ENCODE measurements at places on chromosomes 16 and 17. TPM values are rescaled to one million over a fixed set of nuclear protein-coding genes. Genes with fewer than 3 reads are reported as not detected.

- DNase-seq = no peak
- no peak overlapping the region for H3K4me3 ChIP-seq
- H3K36me3 ChIP-seq = peaks cover under 1% of the 10 kb centered on the region
- no peaks in the 10 kb centered on the region for H3K27me3 ChIP-seq
- no peak overlapping the region for H3K27ac ChIP-seq
Observed at GRCh38 chr17:60901806-60902205, 224.2 kb downstream of the BCAS3 start.

GRCh38 chr17:80047176-80047575 lies 10.7 kb downstream of the CCDC40 start:
- H3K4me3 ChIP-seq = no peak overlapping the region
- H3K4me1 ChIP-seq = no peaks in the 10 kb centered on the region
- no peaks in the 10 kb centered on the region for H3K27me3 ChIP-seq

- H3K4me1 ChIP-seq = peaks cover 21% of the 10 kb centered on the region
- H3K27me3 ChIP-seq = no peaks in the 10 kb centered on the region
- no peak overlapping the region for H3K4me3 ChIP-seq
Observed at GRCh38 chr17:14156689-14157088, 80.0 kb downstream of the CDRT15 start.

DNA sequence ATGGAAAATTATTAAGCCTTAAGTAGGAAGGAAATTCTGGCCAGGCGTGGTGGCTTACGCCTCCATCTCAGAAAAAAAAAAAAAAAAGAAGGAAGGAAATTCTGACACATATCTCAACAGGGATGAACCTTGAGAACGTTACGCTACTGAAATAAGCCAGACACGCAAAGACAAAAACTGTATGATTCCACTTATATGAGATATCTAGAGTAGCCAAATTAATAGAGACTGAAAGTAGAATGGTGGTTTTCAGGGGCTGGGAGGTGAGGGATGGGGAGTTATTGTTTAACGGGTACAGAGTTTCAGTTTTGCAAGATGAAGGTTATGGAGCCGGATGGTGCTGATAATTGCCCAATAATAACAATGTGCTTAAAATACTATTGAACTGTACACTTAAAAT lies 16.2 kb upstream of the HNF1B start:
- no peak overlapping the region for H3K27ac ChIP-seq
- H3K27me3 ChIP-seq = peaks cover 42% of the 10 kb centered on the region
- no peaks in the 10 kb centered on the region for H3K36me3 ChIP-seq
- no peak for DNase-seq
- peak overlapping the region; percentile 15 for H3K4me3 ChIP-seq

ABCC11 gene
- total RNA-seq = 0.16 TPM

CD300H gene
- total RNA-seq = not detected

BEAN1 gene
- total RNA-seq = not detected

NPIPB9 gene
- total RNA-seq = 3.8 TPM

PRR35 gene
- not detected for total RNA-seq

MAP2K6 gene
- 3.2 TPM for total RNA-seq

GSE1 gene
- total RNA-seq = 34.5 TPM

Measured in activated CD8-positive, alpha-beta T cell treated with anti-CD3 and anti-CD28 coated beads for 36 hours (primary cell).